Fibroblast of skin of left biceps (primary cell): ENCODE measurements at places on chromosomes 1 and 21.
A peak's percentile ranks its signal among the peaks of the same experiment; 100 is the strongest.

GRCh38 chr1:163035446-163036249 lies 33.5 kb upstream of the RGS4 start:
- peak; percentile 76 for DNase-seq

DNA sequence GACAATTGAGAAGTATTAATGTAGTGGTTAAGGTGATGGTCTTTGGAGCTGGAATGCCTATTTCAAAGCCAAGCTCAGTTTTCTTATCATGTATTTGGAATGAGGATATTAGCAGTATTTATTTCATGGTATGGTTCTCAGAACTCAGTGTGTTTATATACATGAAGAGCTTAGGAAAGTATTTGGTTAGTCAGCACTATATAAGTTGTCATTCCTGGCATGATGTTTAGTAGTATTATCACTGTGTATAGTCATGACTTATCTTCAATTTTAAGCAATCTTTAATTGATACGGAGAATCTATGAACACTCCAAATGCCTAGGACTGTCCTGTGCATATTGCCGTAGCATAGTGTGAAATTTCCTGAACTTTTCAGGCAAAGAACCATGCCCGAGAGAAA lies 501.9 kb upstream of the USP24 start:
- peak; percentile 47 for DNase-seq

DNA sequence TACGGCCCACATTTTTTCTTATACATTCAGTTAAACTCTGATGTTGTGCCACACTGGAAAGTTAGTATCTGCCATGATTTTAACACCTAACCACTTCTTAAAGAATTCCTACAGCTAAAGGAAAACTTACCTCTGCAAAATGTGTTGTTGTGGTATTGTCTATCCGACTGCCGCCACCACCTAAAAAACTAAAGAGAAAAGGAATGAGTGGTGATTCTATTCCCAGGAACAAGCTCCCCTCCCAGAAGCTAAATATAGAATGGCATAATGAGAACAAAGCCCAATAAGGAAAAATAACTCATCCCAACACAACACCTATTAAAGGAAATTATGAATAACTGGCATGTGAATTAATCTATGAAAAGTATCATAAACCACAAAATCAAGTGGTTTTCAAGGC lies 39.5 kb downstream of the RNF115 start:
- no peak for DNase-seq

- DNase-seq: no peak
Observed at GRCh38 chr1:18112611-18113010, 5.0 kb downstream of the IGSF21 start.
